ENCODE measurements at places on chromosomes 16 and 17.

DNA sequence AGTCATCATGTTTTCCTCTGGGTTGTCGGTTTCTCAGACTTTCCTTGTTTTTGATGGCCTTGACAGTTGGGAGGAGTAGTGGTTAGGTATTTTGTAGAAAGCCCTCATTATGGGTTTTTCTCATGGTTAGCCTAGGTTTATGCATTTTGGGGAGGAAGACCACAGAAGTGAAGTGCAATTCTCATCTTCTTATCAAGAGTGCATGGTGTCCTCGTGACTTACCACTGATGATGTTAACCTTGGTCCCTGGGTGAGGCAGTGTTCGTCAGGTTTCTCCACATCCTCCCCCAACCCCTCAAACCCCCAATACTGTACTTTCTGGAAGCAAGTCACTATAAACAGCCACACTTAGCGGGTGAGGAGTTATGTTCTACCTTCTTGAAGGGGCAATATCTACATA, 42.3 kb downstream of the BPTF start:
- no peak for DNase-seq

DNA sequence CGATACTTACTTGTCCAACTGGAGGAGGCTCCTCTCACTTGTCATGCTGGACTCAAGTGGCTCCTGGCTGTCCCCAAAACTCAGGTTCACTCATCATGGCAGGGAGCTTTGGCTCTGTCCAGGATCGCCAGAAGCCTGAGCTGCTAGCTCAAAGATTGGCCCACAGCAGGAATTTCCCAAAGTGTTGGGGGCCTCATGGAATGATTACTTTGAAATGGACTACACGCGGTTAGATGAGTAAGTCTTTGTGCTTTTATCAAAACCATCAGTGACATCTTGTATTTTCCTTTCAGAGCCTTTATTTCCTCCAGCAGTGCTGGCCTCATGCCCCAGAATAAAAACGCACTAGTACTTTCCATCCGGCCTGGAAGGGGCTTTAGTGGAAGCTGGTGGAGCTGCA, 29.2 kb upstream of the PHB1 start:
- DNase-seq = no peak

GRCh38 chr17:35117984-35118383, 1.7 kb downstream of the RAD51D start:
- peak; percentile 15 for DNase-seq

GRCh38 chr17:15893658-15894024, 51.3 kb upstream of the ADORA2B start:
- no peak for DNase-seq

- DNase-seq = no peak
These were observed 104.0 kb downstream of the MRM1 start for GRCh38 chr17:36705283-36705795.

GRCh38 chr16:67667817-67668494, 1.3 kb downstream of the C16orf86 start:
- peak; percentile 83 for DNase-seq

- DNase-seq = no peak
These were observed 675.3 kb downstream of the MAF start for GRCh38 chr16:78925083-78925767.

DNA sequence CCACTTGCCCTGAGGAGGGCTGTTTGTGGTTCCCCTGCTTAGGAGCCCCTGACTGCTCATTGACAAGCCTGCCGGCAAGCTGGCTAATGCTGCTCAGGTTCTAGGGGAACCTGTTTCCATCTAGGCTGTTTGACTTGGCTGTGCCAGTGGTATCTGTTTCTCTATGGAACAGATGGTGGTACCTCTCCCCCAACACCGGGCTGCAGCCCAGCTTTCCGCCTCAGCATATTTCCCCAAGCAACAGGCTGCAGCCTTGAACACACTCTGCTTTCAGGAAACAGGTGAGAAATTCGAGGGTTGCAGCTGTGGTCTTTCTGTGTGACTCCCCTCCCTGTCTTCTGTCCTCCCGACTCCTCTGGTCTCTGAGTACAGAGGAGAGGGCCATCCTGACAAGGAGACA, 132.3 kb downstream of the TMEM132E start:
- no peak for DNase-seq

GRCh38 chr16:17836868-17837602, 366.3 kb upstream of the XYLT1 start:
- DNase-seq = no peak

DNA sequence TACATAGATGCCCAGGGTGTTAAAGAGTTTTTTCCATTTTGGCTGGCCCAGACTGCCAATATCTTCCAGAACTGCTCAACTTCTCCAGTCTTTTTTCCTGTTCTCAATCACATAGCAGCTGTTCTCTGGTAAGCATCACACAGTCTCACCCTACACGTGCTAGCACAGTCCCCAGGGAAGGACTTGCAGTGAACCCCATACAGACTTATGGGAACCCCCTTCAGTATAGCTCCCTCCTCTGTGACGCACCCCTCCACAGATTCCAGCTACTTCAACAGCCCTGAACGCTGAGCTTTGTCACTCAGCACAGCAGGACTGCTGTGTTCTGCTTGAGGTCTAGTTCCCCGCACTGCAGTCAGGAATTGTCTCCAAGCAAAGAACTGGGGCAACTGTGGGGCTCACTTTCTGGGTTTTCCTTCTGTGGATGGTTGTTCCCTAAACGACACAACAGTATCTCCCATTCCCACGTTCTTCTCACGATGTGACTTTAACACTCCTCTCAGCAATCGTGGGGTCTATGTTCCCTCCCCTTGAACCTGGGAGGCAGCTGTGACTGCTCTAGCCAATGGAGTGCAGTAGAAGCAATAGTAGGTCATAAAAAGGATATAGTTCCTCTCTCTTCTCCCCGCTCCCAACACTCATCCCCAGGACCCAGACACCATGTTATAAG, 3.6 kb downstream of the MMP28 start:
- no peak for DNase-seq

- DNase-seq = no peak
These were observed 20.0 kb upstream of the RNF135 start for GRCh38 chr17:30950669-30951399.

- no peak for DNase-seq
These were observed 1.1 kb upstream of the DRC7 start for GRCh38 chr16:57693550-57693949.

DNA sequence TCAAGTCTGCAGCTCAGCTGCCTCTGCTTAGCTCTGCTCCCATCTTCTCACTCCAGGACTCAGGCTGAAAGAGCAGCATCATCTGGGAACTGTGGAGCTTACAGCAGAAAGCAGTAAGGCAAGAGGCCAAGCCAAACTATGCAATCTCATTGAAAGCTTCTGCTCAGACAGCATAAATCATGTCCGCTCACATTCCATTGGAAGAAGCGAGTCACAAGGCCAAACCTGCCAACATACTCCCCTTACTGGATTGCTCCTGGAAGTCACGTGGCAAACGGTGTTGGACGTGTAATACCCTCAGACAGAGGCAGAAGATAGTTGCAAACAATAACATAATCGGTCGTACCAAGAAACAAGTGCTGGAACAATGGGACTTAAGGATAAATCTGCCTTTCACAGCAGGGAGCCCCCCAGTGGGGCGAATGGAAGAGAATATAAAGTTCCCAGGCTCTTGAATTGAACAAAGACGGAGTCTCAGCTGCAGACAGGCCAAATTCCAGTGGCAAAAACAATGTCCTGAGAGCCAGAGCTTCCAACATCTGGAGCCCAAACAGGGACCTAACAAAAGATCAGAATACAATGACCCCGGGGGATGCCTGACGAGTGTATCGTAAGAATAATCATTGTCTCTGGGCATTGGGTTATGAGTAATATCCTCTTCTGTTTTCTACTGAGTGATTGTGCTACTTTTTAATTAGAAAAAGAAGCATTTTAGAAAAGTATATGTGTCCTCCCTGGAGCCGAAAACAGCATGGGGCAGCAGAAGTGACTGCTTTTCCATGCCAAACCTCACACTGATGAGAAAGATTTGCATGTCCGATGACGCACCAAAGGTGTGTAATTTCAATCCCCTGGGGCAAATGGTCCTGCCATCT, 68.4 kb downstream of the CMC2 start:
- DNase-seq = no peak

DNA sequence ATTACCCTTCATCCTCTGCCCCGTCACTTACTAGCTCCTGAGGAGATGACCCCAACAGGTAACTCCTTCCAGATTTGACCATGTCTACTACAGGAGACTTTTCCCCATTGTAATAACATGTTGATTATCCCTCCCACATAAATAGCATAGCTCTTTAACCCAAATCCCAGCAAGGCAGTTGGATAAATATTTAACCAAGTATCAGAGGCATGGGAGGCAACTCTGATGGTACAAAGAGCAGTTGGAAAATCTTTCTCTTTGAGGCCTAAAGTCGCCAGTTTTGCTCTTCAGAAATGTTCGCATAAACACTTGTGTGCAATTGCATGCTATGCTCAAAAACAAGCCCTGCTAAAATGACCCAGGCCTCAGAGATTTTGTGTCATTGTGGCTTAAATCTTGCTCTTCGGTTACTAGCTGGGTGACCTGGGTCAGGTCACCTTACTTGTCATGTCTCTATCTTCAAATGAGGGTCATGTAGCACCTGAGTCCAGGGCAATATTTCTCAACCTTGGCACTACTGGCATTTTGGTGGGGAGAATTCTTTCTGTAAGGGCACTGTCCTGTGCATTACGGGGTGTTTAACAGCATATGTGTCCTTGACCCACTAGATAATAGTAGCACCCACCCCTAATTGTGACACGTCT, 48.8 kb downstream of the HSD17B2 start:
- DNase-seq = no peak

- DNase-seq = no peak
These were observed 119.7 kb upstream of the MYOCD start for GRCh38 chr17:12545877-12546513.

GRCh38 chr16:23434380-23434779, 18.6 kb downstream of the COG7 start:
- peak; percentile 55 for DNase-seq

DNA sequence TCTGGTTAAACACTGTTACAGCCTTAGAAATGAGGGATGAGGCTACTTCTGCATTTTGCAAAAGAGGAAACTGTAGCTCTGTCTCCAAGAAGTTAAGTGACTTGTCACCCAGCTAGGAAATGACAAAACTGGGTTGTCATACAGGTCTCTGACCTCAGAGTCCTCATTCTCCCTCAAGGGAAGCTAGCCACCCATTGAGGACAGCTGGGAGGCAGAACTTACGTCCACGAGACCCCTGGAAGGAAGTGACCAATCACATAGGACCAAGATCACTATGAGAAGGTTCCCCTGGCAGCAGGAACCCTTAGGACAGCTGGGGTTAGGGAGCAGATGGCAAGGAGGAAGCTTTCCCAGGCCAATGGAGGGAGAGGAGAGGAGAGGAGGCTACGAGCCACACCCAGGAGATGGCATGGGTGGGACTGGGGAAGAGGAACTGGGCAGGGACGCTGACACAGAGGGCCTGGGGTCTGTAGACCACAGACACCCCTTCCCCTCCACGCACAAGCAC, 11.2 kb downstream of the METTL22 start:
- DNase-seq = no peak

GRCh38 chr16:54245788-54246453, 40.7 kb downstream of the IRX3 start:
- no peak for DNase-seq

DNA sequence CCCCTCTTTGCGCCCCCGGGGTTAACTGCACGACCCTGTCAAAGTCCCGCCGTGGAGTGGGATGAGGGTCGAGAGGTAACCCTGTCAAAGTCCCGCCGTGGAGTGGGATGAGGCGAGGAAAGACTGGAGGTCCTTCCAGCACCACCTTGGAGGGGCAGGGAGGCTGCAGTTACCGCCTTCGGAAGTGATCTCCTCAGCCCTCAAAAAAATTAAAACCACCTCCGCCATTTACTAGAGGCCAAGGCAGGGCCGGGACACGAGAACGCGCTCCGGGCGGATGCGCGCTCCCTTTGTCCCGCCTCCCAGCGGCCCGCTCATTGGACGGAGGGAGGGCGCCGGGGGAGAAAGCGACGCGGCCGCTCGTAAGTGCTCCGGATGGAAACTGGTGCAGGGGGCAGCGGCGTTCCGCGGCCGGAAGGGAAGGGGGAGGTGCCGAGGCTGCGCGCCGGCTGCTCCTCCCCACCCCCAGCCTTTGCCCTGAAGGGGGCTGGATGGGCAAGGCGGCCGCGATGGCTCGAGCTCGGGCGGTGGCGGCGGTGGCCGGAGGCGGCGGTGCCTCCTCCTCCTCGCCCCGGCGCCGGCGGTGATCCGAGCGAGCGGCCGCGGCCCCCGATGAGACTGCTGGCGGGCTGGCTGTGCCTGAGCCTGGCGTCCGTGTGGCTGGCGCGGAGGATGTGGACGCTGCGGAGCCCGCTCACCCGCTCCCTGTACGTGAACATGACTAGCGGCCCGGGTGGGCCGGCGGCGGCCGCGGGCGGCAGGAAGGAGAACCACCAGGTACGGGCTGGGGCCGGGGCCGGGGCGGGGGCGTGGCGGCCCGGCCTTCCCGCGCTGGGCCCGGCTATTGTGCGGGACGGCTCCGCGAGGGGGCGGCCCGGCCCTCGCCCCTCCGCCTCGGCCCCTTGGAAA, at the start of gene METTL9:
Gene METTL9, plus strand, starts transcription at position 456 of the 909 bp plus-strand sequence. Its CDS starts 157 bp downstream, at position 613.
- DNase-seq = peak; percentile 94

DNA sequence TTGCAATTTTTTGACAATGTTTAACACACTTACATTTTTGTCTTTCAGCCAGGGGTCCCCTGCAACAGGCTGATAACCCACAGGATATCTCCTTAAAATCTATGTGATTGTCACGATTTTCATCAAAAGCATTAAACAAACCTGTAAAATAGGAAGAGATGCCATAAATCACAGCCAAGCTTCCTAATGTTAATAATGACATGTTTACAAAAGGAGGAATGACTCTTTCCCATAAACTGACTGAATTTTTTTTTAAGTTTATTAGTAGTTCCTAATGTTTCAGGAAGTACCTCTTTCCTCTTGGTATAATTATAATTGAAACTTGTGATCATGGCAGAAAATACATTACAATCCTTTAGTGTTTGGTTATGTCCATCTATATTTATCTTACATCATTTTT, 119.6 kb downstream of the CA4 start:
- DNase-seq = no peak

GRCh38 chr17:72560303-72561247, 439.8 kb downstream of the SOX9 start:
- DNase-seq = peak; percentile 35

DNA sequence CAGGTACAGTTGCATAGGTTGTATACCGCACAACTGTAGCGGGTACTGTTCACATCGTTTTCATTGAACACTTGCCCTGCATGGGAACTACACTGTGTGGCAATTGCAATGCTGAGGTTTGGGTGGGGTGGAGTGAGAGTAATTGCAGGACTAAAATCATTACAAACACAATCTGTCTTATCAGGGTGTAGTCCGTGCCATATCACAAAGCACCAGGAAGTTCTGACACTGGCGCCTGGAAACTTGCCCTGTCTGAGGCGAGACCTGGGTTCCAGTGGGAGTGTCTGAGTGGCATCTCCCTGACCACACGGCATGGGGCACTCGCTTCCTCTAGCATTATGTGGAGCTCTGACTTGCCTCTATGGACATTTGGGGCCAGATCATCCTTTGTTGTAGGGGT, 153.4 kb downstream of the RGS9 start:
- DNase-seq = no peak

DNA sequence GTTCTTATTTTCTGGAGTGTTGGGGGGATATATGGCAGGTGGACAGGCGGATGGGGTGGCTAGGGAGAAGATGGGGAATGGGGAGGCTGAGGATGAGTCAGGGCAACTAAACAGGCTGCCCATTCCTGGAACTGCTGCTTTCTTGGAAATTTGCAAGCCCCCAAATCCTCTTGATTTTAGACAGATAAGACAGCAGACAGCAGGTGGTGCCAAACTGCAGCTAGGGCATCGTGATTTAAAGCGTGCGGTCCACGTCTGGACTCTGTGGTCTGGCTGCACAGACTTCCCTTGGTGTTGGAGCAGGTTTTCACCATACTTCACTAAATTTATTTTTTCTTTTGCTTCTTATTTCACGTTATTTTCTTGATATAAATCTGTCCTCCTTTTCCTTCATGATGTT, 10.9 kb upstream of the KRT24 start:
- DNase-seq = no peak

Measured in central memory CD4-positive, alpha-beta T cell (primary cell).